Thymus (tissue), 14 donors: ENCODE measurements at places on chromosomes 3 and 15.

DNA sequence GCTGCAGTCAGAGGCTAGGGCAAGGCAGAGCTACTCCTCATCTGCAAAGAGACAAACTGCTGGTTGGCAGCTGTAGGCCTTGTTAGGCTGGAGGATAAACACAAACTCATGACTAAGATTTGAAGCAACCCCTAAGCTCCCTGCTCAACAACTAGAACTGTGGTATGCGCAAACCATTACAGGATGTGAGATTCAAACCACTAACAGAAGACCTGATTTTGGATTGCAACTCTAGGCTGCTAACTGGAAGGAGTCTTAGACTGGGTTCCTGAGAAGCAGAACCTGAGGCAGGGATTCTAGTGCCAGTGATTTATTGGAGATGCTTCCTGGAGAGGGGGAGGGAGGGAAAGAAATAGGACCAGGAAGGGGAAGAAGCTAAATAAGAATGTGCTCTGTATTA lies 22.5 kb downstream of the CCR4 start:
- DNase-seq, result no peak

GRCh38 chr15:64152507-64153387 lies 1.2 kb downstream of the SNX22 start:
- DNase-seq, result no peak

DNA sequence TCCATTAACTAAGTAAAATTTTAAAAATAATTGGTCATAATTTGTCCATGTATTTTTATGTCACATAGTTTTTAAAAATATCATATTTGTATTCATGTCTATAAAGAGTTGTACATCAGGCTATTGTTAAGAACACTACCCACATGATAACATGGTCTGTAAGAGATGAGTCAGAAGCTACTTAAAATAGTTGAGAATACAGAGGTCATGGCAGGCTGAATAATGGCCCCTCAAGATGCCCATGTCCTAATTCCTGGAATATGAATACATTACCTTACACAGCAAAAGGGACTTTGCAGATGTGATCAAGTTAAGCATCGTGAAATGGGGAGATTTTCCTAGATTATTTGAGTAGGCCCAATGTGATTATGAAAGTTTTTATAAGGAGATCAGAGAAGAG lies 782.9 kb upstream of the GOLIM4 start:
- no peak for DNase-seq

- no peak for DNase-seq
Measured at GRCh38 chr15:50227076-50227475, 38.5 kb downstream of the HDC start.

DNA sequence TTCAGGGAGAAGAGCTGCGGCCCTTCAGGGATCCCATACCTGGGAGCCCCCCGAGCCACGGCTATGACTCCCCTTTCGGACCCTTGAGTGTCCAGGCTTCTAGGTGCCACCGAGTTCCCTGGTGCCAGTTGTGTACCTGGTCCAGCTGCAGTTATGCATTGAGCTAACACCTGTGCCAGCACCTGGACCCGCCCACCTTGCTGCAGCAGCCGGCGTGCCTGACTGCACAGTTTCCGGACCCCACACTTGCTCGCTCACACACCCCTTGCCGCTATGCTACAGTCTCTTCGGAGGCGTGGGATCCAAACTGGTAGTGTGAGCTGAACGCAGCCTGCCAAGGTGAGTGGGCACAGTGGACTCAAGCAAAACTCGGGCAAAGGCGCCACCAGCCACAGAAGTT lies 284.5 kb upstream of the ROBO1 start:
- no peak for DNase-seq

DNA sequence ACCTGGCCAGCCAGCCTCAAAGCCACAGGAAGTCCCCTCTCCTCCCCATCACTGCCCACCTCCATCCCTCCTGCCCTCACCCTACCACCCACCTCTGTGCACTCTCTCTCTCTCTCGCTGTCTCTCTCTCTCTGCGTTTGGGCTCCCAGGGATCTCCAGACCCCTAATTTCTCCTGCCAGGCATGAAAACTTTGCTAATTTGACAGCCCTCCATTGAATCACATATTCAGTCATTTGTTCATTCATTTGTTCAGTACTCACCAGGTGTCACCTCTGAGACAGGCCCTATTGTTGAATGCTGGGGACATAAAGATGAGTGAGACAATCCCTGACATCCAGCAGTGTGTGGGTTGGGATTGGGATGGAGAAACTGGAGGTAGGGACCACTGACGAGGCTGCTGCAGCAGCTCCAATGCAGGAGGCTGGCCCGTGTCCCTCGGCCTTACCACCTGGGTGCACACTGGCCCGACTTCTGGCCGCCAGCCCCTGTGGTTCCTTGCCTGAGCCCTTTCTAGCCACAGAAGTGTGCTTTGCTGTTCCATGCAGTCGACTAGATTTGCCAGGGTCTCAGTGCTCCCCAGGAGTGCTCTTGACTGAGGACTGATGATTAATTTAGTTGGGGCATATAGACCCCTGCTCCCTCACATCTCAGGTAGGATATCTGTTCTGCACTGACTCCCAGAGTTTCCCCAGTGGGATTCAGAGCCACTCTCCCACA lies 38.6 kb upstream of the TSEN2 start:
- DNase-seq, result no peak

DNA sequence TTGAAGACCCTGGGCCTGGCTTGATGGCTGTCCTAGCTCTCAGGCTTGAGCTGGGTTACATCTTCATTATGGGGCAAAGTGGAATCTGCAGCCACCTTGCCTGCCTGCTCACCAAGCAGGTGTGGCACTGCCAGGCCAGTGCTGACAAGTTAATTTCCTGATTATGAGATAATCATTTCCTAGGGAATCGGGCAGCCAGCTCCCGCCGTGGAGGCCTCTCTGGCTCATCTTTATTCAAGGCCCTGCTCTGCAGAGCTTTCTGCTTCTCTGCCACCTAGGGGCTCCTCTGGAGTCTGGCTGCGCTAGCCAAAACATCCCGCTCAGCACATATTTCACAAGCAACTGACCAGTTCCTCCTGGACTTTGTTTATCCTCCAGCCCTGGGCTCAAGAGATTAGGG lies 9.9 kb downstream of the LOXL1 start:
- DNase-seq, result no peak

- no peak for DNase-seq
Measured at GRCh38 chr15:69145694-69146492, 14.5 kb upstream of the GLCE start.
